ENCODE measurements at places on chromosomes 13 and 19.

DNA sequence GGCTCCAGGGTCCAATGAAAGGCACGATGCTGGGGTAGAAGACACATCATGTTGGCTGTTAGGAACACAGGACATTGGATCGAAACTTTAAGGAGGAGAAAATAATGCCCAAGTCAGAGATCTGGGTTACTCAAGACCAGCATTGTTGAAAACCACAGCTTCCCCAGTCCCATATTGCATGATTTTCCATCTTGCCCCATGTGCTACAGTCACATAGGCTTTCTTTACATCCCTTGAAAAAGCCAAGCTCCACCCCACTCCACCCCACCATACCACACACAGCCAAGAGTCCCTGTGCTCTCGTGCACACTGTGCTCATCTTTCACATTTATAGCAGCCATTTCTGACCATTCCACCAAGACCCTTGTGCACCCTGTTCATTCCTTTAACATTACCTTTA is 636.2 kb downstream of the DIAPH3 start:
- DNase-seq = no peak

- no peak for DNase-seq
Measured at GRCh38 chr13:50654331-50654730, 189.2 kb downstream of the DLEU7 start.

DNA sequence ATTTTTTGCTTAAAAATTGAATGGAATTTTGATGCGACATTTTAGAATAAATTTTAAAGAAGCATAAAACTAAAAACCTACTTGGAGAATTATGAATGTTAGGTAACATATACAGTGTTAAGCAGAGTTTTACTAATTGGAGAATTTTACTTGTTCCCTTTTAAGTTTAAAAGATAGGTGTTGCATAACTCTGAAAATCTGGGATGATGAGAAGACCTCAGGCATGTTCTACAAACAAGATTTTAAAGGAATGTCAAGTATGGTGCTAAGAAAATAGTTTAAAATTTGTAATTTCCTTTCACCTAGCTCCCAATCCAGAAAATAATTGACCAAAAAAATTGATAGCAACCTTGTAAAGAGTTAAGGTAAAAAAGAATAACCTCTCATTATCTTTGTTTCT is 135.8 kb downstream of the RFC3 start:
- no peak for DNase-seq

DNA sequence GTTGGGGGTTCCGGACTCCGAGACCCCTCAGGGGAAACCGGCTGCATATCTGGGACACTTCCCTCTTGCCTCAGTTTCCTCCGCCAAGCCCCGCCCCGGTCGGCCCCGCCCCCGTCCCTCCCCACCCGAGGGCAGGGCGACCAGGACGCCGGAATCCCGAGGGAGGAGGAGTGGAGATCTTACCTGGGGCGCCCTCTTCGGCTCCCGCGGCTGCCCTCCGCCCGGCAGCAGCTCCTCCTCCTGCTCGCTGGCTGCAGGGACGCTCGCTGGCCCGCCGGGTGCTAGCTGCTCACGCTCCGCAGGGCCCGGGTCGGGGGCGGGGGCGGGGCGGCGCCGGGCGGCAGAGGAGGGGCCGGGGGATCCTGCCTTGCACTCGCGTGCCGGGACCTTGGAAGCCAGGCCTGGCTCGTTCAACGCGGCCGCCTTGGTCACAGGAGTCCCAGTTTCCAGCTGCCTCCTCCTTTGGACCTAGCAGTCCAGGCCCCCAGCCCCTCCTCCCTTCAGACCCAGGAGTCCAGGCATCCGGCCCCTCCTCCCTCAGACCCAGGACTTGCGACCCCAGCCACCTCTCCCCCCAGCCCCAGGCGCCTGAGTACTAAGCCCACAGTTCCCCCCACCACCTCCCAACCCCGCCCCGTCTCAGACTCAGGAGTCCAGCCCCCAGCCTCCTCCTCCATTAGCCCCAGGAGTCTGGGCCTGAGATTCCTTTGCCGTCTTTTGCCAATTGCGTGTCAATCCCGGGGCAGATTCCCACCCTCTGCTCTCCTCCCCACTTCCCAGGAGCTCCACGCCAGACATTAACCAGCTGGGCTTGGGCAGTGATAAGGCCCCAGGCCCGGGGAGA is at the start of gene NTF4:
NTF4 (minus strand) TSS at position 51 of the 844 bp plus-strand sequence. CDS start 2,821 bp downstream, outside the sequence.
- no peak for DNase-seq
